Activated T-cell treated with anti-CD3 and anti-CD28 coated beads for 4 hours (primary cell): ENCODE measurements at places on chromosomes 6 and 20.

GRCh38 chr6:80862756-80863155 is 756.3 kb downstream of the BCKDHB start:
- DNase-seq, result no peak

GRCh38 chr6:111677249-111677990 is 71.7 kb upstream of the TRAF3IP2 start:
- no peak for DNase-seq

DNA sequence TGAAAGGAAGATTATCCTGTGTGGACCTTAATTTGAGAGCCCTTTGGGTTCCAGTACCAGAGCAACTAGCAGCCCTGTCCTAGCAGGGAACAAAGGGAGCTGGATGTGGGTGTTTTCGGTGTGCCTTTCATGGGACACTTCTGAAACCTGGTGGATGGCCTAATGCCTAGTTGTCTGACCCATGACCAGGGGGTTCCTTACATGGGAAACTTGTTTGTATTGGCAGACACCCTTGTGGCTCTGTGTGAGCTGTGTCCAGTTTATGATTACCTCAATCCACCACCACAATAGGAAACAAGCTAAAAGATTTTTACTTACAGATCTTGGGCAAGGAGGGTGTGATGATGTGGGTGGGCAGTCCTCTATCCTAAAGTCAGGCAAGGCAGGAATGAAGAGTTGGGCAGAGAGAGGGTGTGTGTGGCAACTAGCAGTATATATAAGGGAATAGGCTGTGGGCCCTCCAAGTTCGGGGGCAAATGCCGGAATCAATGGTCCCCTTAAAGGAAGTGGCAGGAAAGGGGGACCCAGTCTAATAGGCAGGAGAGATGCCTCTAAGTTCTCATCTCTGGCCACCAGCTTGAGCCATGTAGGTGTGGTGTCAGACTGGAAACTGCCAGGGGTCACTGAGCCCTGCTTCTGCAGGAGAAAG is 264.6 kb downstream of the QKI start:
- no peak for DNase-seq

GRCh38 chr6:128600397-128600951 is 80.1 kb upstream of the PTPRK start:
- DNase-seq, result no peak

DNA sequence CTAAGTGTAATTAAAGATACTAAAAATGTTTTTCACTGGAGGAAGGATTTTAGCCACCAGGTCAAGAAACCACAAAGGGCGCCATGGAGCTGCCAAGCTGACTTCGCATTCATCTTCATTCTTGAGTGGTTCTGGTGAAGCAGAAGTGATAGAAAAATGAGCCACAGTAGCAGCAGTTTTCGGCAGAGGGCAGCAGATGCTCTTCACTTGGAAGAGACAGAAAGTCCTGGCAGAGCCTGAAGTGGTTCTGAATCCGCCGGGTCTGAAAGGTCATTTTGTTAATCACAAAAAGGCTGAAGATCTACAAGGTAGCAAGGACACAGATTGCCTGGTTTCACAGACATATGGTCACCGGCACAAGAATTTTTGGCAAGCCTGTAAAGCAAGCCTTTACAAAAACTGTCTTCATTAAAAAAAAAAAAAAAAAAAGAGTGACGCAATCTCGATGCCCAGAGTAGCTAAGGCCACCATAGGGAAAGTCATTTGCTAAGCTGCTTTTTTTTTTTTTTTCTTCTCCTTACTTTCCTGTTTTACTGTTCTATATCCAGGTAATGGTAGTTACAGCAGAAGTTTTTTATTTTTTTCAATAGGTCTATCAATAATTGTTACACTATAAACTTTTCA is 345.1 kb upstream of the AGPAT4 start:
- DNase-seq, result no peak

GRCh38 chr6:139154881-139155547 is 20.1 kb downstream of the HECA start:
- DNase-seq, result no peak

DNA sequence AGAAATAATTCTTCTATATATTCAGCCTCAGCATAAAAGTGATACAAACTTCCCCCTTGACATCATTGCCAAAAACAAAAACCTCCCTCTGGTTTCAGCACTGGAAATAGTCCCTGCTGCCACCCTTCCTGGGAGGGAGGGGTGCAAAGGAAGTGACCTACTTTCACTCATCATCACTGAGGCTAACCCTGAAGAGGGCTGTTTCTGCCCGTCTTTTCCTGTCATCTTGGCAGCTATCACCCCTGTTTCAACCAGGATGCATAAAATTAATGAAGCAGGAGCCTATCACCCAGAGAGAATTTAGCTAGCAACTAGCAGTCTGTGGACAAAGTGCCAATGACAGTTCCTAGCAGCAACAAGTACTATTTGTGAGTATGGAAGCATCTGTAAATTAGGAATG is 397.8 kb downstream of the LAMA2 start:
- DNase-seq, result peak; percentile 19

DNA sequence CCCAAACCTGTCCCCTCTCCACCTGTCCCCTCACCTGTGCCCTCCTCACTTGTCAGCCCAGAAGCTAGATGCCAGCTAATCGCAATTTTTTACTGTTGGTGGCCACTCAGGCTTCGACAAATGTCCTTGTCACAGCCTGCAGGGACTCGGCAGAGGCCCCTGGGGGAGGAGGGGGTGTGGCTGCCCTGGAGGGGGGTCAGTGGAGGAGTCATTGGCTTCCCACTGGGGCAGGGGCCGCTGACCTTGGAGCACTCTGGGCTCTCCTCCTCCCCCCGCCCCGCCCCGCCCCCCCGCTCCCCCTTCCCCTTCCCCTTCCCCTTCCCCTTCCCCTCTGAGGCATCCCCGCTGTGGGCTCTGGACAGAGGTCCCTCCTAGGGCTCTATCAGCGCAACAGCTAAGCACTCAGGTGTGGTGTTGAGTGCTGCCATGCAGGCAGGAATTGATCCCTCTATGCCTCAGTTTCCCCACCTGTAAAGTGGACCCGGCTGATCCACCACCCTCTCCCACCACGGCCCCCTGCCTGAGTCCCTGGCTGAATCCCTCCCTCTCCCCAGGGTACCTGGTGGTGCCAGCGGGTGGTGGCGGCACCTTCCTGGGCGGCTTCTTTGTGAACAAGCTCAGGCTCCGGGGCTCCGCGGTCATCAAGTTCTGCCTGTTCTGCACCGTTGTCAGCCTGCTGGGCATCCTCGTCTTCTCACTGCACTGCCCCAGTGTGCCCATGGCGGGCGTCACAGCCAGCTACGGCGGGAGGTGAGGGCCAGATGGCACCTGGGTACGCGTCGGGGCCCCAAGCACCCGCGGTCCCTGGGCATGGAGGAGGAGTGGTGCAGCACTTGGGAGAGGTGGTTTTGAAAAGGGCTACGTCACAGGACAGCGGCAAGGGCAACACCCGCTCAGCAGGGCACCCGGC is 23.8 kb downstream of the SLCO4A1 start:
- DNase-seq, result no peak

GRCh38 chr6:147738516-147739162 is 230.1 kb downstream of the SAMD5 start:
- no peak for DNase-seq

- no peak for DNase-seq
These were observed 3.0 kb downstream of the GABRR1 start for GRCh38 chr6:89214197-89214596.

- DNase-seq, result no peak
These were observed 22.7 kb downstream of the PIM1 start for GRCh38 chr6:37192666-37193065.

DNA sequence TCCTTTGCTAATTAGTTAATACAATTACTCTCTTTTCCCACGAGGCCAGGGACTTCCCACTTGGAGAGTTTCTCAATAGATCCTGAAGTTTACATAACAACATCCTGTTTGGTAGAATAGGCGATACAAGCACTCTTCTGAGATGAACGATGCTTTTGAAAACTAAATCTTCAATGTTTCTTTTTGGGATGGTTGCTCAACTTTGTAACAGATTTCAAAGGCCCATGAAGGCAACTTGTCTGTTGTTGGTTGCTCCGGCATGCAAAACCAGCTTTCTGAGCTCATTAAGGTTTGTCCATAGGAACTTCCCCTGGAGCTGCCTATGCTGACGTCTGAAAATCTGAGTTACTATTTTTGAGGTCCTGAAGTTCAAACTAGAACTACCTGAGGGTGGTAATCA is 25.9 kb upstream of the ROS1 start:
- no peak for DNase-seq

DNA sequence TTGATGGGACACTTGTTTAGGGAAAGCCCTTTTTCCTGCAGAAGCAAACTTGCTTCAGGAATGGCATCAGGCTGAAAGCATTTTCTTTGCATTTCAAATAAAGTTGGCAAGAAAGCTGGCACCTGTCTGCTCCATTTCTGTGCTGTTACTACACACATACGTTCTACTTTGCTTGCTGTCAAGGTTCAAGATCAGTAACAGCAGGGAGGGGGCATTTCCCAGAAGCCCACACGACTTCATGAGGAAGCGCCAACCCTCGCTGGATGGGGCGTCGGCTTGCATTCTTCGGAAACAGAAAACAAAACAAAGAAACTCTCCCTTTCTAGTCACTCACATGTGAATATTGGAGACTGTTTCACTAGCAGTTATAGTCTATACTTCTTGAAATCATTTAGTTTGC is 46.4 kb downstream of the AKAP12 start:
- DNase-seq, result no peak

- no peak for DNase-seq
These were observed 516.7 kb downstream of the HDGFL1 start for GRCh38 chr6:23086100-23086499.
